ENCODE measurements at places on chromosomes 3 and 15.

DNA sequence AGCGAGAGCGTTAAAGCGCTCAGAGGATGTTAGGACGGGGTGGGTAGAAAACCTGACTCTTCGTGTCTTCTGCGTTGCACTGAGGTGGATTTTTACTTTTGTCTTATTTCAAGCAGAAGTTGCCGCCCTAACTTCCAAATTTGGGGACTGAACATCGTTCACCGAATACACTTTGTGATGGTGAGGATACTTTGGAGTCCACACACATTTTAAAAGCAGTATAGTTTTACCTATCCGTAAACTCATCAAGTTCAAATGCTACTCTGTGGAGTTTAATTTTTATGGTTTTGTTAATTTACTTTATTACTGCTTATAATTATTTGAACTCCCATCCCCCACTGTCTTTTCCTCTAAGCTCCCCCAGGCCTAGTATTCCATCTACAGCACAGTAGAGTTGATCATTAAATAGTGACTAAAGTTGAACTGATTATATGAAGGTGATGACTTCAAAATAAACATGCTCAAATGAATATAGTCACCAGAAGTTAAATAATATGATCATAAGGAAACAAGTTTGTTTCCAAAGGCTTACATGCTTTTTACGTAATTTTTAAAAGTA lies 617 bp upstream of the EOGT start:
- no peak for DNase-seq

DNA sequence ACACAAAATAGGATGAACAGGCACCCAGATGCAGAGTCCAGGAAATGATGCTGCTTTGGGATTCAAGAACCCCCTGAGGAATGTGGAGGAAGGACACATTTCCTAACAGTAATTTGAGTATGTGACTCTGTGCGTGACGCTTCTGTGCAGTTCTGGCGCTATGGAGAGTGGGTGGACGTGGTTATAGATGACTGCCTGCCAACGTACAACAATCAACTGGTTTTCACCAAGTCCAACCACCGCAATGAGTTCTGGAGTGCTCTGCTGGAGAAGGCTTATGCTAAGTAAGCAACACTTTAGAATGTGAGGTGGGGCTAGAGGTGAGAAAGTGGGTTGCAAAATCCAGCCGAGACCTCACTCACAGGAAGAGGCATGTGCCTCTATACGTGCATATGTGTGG lies 28.3 kb downstream of the CAPN3 start:
- DNase-seq, result no peak

- DNase-seq, result no peak
These were observed 62.0 kb downstream of the RARB start for GRCh38 chr3:25489858-25490593.

GRCh38 chr15:100651253-100651652 lies 48.9 kb downstream of the ASB7 start:
- DNase-seq, result no peak

- no peak for DNase-seq
These were observed 20.3 kb upstream of the ADAMTS7 start for GRCh38 chr15:78831229-78832207.

DNA sequence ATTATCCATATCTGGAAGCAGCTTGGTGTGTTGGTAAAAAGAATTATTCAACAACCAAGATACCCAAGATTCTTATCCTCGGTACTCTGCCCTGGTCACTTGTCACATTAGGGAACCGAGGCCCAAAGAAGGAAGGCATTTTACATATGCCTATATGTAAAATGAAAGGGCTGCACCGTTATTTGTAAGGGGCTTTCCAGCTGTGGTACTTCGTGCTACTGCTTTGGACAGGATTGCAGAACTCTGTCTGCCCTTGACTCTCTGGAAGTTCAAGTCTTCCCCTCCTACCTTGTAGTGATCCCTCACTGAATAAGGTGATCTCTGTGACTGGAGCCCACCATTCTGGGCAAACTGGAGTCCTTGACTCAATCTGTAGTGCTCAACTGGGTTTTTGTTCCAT lies 198.9 kb upstream of the TOPAZ1 start:
- DNase-seq, result no peak

- DNase-seq, result no peak
These were observed 103.3 kb downstream of the WDR76 start for GRCh38 chr15:43930079-43930478.

- DNase-seq, result peak; percentile 15
These were observed 345.6 kb downstream of the MCTP2 start for GRCh38 chr15:94576889-94577533.

DNA sequence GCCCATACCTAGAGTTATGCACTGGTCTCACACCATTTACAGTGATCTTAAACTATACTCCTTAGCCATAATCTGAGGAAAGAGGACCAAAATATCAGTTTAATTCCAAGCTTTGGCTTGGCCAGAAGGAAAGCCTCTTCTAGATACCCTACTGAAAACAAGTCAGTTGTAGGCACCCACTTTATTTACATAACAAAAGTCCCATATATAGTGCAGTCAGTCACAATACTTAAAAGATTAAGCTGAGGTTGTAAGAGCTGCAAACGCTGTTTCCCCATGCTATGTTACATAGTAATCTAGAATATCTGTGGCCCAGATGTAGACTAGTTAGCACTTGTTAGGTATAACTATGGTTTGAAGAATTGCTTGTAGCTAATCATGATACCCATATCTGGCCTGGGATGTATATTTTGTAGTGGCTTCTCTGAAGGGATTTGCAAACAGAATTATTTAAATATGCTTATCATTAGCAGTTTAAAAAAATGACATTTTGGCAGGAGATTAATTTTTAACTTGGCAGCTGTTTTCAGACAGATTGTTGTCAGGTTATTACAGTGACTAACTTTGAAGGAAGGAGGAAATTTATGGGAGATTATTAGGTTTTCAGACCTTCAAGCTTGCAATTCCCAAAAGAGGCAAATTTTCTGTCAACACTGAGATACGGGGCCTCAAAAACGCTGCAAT lies 160.4 kb upstream of the SLC2A2 start:
- DNase-seq, result no peak

GRCh38 chr15:101652786-101653430 lies 727 bp upstream of the TM2D3 start:
- no peak for DNase-seq
